Nucleus accumbens (tissue), 56 donors: ENCODE measurements at places on chromosomes 7 and 10.

DNA sequence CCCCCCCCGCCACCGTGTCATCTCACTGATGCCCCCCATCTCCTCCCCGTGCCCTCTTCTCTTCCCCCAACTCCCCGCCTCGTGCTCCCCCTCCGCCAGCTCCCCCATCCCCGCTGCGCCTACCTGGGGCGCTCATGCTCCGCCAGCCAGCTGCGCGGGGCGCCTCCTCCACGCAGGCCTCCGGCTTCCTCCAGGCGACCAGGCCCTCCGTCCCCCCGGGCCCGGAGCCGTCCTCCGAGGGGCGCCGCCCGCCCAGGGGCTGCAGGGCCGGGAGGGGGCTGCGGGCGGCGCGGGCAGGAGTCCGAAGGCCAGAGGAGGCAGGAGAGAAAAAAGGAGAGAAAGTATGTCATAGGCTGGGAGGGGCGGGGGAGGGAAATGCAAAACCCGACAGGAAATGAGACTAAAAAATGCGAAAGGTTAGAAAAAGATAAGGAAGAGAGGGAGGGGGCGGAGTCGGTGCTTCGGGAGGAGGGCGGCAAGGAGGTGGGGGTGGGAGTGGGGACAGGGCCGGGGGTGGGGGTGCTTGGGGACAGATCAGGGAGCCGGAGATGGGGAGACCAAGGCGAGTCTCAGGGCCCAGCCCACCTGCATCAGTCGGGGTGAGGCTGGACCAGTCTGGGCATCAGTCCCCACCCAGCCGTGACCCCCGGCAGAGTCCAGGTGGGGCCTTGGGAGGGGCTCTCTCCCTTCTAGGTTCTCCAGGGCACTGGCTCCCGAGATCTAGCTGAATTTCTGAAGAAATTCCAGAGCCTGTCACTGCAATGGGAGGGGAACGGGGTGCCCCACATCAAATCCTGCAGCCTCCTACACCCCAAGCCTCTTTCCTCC, at the start of gene CARD11:
CARD11 (minus strand) TSS at position 324 of the 828 bp plus-strand sequence. CDS start 85,361 bp downstream, outside the sequence.
- DNase-seq, result no peak

DNA sequence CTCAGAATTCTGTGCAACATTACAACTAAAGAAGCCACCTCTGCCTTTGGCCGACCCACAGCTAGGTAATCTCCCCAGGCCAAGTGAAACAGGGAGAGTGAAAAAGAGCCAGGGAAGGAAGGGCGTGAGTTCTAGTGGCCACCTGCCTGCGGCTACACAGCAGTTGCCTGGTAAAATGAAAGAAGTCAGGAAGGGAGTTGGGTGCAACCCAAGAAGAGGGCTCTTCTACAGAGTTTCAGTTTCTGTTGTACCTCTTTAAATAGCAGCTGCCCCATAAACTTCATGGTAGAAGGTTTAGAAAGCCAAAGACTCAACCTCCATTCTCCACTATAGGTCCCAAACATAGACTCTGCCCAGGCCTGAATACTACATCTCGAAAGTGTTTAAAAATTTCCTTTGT, 76.2 kb upstream of the TMEM168 start:
- no peak for DNase-seq

- DNase-seq, result no peak
These were observed 731.8 kb downstream of the SUGCT start for GRCh38 chr7:40866601-40867000.

DNA sequence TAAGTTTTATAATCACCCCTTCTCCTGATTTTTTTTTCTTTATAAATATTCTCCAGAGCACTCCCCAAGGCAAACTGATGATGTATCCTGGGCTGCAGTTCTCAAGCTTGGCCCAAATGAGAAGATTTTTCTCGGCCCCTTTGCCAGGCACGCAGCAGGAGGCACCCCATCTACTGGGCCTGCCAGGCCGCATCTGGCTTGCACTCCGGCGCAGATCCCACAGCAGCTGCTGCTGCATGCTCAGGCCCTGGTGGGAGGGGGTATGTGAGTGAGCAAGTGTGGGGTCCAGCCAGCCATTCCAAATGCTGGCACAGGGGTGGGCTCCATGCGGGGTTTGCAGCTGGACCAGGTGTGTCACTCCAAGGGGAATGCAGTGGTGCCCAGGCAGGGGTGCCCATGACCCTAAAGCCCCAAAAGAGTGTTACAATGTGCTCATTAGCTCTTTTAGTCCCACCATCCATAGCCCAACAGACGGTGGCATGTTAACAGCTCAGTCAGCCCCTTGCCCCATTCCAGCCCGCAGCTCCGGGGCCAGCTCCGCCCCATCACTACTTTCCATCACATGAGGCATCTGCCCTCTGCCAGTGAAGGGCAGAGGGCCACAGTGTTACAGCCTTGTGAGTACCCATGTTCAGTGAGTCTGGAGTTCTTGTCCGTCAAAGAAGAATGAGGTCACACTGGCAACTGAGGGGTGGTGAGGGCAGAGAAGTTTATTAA, 25.9 kb downstream of the OAT start:
- DNase-seq, result no peak

DNA sequence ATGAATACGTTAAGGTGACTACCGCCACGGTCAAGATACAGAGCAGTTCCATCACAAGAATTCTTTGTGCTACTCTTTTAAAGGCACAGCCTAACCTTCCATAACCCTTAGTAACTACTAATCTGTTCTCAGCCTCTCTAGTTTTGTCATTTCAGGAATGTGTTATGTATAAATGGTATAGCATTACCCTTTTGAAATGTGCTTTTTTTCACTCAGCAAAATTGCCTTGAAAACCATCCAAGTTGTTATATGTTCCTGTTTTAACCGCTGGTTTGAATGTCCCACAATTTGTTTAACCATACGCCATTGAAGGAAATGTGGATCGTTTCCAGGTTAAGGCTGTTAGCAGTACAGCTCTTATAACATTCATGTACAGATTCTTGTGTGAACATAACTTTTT, 32.0 kb downstream of the WAC start:
- DNase-seq, result no peak

GRCh38 chr7:46580766-46581165, 659.7 kb upstream of the IGFBP3 start:
- DNase-seq, result no peak

GRCh38 chr7:30950197-30950596, 13.6 kb upstream of the GHRHR start:
- no peak for DNase-seq

- peak; percentile 37 for DNase-seq
These were observed 50.0 kb downstream of the AMZ1 start for GRCh38 chr7:2737771-2738540.

- DNase-seq, result no peak
These were observed 138.1 kb upstream of the CHST15 start for GRCh38 chr10:124231168-124232155.

GRCh38 chr7:128799451-128799850, 7.7 kb downstream of the CCDC136 start:
- no peak for DNase-seq

DNA sequence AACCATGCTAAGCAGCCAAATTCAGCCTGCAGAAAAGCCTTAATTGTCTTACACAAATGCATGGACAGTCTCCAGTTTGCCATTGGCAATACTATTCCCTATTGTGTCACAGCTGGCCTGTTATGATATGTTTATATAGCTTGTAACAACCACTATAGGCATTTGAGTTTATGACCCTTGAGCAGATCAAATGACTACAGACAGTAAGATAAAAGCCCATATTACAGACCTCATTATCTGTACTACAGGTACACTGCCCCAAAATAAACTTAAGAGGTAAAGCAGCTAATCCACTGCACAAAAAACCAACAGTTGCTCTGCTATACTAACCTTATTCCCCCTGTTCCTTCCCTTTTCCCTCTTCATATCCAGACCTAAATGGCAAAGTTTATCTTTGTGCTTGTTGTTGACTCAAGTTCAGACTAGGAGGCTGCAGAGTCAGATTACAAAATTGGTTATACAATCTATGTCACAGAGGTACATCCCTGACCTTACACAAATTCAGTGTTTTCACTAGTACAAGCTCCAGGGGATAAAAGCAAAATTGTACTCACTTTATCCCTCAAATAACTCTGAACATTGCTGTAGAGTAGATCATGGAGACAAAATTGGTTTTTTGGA, 218.4 kb downstream of the GRM8 start:
- DNase-seq, result no peak

DNA sequence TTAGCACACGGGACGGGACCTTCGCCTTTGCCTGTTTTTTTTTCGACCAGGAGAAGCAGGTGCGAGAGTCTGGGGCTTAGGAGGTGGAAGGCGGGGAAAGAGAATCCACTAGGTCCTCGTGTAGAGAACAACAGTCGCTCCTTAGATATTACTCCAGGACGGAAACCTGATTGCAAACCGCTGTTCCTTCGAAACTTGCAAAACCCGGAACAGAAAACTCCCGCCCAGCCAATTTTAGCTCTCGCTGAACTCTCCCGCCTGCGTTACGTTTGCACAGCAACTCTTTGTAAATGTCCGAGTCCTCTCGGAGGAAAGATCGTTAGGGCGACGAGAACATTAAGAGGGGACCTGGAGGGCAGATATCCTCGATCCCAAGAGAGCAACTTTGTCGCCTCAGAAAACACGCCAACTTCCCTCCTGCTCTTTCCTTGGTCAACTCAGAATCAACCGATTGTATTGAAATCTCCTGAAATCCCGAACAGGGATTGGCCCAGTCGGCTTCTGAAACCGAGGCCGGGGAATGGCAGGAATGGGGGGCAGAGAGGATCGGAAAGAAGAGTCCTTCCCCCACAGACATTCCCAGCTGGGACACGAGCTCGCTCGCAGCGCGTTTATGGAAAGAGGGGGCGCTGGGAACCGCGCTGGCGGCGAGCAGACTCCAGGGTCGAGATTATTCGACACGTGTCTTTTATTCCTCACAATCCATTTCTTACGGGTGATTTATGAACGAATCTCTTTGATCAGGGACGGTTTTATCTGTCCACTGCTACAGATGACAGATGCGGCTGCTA, 9.9 kb downstream of the TWIST1 start:
- DNase-seq, result no peak

- DNase-seq, result no peak
These were observed 82.9 kb downstream of the GALNT11 start for GRCh38 chr7:152108359-152108758.

GRCh38 chr7:144404946-144405345, 1.5 kb upstream of the NOBOX start:
- no peak for DNase-seq

DNA sequence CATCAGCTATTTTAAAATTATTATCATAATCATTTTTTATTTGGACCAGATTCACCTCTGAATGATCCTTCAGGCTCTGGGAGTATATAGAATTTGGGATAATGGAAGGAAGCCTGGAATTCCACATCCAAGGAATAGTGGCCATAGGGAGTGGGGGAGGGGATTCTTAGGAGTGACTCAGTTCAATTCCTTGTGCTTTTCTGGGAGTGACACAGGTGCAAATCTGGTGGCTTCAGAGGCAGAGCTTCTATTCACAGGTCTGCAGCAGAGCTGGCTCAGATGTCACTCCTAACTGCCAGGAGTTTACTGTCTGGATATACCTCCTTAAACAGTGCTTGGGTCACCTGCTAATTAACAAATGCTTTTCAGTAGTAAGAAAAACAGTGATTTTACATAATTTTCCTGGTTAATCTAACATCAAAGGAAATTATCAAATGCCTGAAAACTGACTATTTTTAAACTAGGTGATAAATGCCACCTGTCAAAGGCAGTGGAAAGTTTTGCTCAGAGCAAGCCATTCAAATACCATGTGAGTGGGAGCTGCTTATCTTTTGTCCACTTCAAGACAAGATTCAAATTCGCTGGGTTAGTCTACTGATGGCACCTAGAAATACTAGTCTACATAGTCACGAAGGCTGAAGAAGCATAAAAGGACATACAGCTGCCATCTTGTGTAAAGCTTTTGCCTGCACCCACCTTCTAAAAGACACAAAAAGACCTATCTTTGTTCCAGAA, 106.7 kb upstream of the LAMB4 start:
- no peak for DNase-seq

DNA sequence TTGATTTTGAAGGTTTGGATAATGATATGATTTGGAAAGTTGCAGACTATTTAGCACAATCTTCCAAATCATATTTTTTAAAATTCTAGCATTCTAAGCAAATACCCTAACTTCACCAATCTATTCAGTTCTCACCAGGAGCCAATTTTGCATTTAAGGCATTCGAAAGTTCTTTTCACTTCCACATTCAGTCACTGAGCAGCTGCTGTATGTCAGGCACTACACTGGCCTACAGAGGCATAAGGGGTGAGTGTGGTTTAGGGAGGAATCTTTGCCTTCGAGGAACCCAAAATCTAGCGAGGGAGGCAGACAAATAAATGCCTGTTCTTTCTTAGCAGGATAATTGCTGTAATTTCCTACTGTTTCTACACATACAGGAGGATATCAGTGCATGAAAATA, 10.7 kb upstream of the UCN3 start:
- no peak for DNase-seq

- no peak for DNase-seq
These were observed 404.8 kb upstream of the PHF14 start for GRCh38 chr7:10568891-10569290.

- DNase-seq, result no peak
These were observed 90.3 kb downstream of the FAM107B start for GRCh38 chr10:14684354-14684753.

DNA sequence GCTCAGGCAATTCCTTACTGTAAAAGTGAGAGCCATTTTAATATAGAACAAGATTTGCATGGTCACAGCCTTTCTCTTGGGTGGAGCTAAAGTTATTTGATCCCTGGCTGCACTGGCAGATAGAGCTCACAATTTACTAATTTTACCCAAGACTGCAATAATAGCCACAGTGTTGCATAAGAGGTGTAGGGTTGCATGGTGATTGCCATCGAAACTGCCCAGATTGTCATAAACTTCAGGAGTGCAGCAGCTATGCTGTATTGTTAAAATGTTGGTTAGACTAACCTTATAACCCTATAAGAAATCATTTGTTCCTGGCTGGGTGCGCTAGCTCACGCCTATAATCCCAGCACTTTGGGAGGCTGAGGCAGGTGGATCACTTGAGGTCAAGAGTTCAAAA, 50.0 kb downstream of the VCL start:
- DNase-seq, result no peak

GRCh38 chr7:134565643-134566136, 16.8 kb downstream of the AKR1B15 start:
- DNase-seq, result no peak

DNA sequence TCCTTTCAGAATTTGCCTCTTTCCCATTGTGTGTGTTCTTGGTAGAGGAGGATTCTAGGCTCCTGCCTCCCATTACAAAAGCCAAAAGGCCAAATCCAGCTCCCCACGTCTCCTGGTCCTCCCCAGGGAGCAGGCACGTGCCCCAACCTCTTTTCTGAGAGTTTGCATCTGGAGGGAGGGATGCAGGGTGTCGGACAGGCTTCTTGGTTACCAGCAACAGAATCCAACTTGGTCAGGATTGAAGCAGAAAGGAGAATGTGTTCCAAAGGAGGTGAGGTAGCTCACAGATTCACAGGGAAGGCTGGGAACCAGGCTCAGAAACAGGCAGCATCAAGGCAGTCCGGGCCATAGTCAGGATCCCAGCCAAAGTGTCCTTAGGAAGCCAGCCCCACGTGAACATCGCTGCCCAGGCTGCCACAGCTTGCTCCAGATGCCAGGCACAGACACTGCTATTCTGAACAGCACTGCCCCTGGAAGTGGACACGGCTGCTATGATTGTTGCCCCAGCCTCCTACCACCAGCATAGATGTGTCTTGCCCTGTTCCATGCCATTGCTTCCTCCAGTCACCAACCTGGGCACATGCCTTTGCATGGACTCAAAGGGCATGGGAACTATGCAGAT, 264.2 kb upstream of the ZMIZ1 start:
- no peak for DNase-seq

- no peak for DNase-seq
These were observed 25.7 kb downstream of the NUB1 start for GRCh38 chr7:151367284-151367683.

- no peak for DNase-seq
These were observed 95.3 kb downstream of the SEM1 start for GRCh38 chr7:96614154-96614867.

GRCh38 chr10:22611425-22612115, 102.8 kb downstream of the PIP4K2A start:
- DNase-seq, result no peak
